ENCODE measurements at places on chromosomes 3 and 15.

DNA sequence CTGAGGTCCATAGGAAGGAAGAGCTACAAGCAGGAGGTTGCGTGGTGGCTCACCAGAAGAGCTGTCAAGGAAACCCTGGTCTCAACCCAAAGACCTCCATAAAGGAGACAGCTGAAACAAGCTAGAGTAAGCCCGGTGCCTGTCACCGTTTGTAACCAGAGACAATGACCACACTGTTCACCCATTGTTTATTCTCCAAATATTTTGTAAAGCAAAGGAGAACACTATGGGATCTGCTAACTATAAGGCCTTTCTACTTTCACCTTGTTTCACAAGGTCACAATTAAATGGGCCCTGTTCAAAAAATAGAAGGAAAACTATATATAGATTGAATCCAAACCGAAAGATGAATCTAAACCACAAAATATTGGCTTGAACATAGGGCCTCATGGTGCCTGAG lies 128.9 kb upstream of the TPRG1 start:
- ATAC-seq, result no peak

DNA sequence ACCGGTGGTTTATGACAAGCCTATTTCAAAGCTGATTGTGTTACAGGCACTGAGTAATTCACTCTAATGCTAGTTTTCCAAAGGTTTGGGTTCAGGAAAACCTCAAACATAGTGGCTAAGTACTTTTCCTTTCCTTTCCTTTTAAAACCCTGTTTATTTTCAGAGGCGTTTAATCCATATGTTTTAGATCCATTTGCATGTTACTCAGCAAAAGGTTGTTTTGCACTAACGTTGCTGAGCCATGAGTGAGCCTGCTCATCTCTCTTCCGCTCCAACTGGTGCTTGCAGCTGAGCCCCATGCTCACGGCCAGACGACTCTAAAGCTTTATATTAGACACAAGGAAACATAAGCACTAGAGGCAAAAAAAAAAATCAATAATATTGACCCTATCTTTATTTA lies 9.4 kb downstream of the CEMIP start:
- ATAC-seq, result no peak

DNA sequence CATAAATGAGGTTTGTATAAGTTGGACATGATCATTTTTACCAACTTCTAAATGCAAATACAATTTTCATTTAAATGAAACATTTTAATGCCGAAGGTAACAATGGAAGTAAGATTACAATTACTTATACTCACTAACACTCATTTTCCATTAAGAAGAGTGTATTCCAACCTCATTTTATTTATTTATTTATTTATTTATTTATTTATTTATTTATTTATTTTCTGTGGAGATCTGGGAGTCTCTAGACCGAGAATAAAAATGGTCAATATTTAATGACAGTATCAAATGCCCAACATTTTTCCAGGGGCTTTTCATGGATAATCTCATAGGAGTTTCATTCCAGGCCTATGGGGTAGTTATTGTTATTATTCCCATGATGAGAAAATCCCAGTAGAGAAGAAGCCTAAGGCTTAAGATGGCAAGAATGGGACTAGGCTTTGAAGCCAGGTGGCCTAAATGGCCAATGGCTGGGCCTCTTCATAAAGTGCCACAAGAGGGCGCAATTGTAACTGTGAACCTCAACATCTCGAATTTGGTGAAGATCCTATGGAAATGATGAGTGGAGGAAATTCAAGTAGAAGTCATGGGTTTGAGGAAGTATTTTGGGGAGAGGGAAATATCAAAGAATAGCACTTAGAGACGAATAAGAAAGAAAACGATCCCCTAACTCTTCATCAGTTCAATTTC lies 21.3 kb downstream of the VGLL3 start:
- no peak for ATAC-seq

- ATAC-seq, result no peak
Measured at GRCh38 chr3:168117853-168118313, 22.2 kb upstream of the GOLIM4 start.

DNA sequence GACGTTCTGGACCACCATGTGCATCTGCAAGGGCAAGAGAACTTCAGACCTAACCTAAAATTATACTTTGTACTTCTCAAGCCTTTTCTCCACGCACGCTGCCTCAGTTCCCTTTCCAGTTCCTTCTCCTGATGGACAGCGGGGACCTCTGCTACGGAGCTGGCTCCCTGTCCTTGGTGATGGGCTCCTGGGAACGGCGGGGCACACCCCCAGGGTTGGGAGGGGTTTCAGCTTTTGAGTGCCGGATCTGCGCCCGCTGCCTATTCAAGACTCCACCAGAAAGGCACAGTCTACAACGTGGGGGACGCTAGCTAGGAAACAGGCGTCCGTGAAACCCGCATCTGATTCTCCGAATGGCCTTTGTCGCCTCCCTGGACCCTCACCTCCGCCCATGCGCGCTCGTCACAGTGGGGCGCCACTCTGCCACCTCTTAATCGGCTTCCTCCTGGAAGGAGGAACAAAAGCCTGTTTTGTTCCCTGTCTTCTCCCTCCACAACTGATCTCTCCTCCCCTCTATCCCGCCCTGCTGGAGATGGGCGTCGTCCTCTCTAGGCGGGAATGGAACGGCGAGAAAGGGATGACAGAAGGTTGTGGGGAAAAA lies 2.2 kb downstream of the GPR149 start:
- ATAC-seq, result no peak

DNA sequence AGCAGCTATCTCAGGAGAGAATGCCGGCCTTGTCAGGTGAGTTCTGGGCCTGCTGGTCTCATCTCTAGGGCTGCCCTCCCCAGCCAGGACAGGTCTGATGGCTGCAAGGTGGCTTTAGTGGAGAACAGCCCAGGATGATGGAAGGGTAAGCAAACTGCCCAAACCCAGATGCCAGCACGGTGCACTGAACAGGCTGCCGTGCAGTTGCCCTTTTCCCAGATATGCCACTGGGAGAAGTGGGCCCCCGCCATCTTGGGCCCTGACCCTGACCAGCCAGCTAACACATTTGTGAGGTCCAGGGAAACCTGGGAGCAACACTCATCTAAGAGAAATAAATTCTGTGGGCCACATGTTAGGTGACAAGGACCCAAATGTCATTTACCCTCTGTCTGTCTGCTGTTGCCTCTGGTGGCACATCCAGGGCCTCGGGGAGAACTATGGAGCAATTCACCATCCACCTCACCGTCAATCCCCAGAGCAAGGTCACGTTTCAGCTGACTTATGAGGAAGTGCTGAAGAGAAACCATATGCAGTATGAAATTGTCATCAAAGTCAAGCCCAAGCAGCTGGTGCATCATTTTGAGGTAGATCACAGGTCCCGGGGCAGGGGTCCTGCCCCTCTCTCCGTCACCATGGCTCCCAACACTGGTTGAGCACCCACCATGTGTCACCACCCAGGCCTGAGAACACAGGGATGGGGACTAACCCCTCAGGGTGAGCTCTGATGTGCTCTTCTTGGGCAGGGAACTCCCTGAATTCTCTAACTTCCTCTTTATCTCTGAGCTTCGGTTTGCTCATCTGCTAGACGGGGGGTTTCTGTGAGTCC lies 1.8 kb downstream of the ITIH1 start:
- peak; percentile 63 for ATAC-seq

GRCh38 chr3:195801251-195802183 lies 10.2 kb downstream of the MUC4 start:
- ATAC-seq, result no peak
